HFFc6 (cell line): ENCODE measurements at places on chromosomes 1 and 21.
A peak's percentile ranks its signal among the peaks of the same experiment; 100 is the strongest.

- DNase-seq, result no peak
Observed at GRCh38 chr1:98404866-98405265, 256.7 kb upstream of the SNX7 start.

DNA sequence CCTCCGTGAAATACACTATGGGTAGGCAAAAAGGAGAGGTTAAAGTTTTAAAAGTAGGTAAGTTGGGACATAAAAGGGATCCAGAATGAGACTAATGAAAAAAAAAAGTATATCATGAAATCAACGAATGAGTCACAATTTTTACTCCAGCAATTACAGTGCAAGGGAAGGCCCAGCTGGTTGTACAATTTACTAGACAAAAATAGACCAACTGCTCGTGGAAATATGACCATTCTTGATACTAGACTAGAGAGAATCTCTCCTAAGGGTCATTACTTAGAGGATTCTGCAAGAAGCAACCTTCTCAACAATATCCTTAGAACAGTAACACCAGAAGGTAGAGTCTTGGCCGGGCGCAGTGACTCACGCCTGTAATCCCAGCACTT, 55.1 kb upstream of the EFHD2 start:
- DNase-seq, result peak; percentile 66

- DNase-seq, result peak; percentile 68
Observed at GRCh38 chr1:154405747-154406571, 816 bp downstream of the IL6R start.

- no peak for DNase-seq
Observed at GRCh38 chr21:36044056-36044455, 16.3 kb downstream of the SETD4 start.

GRCh38 chr1:34362949-34363348, 186.2 kb downstream of the C1orf94 start:
- DNase-seq, result no peak

GRCh38 chr1:164443166-164443565, 115.8 kb upstream of the PBX1 start:
- no peak for DNase-seq

DNA sequence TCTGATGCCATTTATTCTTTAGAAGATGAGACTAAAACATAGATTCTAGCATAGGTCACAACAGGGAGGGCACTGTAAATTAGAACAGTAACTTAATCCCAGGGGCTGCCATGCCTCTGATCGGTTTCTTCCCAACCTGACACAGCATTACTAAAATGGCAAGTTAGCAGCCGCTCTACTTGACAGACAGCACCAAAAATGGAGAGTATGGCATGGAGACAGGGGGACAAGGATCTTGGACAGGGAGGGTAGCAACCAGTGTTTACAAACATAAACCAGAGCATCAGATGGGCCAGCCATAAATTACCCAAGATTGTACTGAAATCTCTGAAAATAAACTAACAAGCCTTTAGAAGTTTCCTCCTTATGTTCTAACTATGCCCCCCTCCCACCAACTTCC, 5.9 kb downstream of the DUSP10 start:
- no peak for DNase-seq

GRCh38 chr1:112937070-112937469, 18.9 kb downstream of the SLC16A1 start:
- DNase-seq, result no peak

GRCh38 chr1:207463571-207463970, 9.4 kb downstream of the CR2 start:
- DNase-seq, result no peak

GRCh38 chr1:246482805-246483568, 24.1 kb downstream of the SMYD3 start:
- no peak for DNase-seq

DNA sequence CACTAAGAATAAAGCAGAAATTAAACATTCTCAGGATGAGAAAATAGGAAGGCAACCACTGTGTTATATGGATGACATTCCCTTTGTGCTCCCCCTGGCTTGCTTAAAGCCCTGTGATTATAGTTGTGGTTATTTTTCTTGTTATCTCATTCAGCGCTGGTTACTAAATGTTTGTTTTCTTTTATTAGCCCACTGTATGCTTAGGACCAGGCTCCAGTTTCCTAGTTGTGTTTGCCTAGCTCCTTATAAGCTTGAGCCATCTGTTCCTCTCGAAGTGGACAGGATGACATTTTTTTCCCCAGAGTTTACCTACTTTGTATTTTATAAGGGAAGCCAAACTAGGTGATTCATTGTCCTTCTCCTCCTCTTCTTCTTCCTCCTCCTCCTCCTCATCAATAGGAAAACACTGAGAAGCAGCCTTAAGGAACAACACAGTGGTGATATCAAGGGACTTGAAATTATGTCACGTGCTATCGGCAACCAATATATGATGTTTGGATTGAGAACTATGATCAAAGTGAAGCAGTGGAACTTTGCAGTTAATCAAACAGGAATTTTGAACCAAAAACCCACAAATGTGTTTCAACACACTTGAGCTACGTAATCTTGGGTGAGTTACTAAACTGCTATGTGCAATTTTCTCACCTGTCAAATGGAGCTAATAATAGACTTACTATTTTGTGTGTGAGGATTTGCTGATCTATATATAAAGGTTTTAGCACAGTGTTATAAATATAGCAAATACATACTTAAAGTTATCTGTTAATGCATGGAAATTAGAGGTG, 35.1 kb upstream of the RGS7 start:
- DNase-seq, result no peak

- DNase-seq, result no peak
Observed at GRCh38 chr21:14833666-14834351, 231.0 kb downstream of the NRIP1 start.

GRCh38 chr1:59146056-59146455, 150.8 kb upstream of the FGGY start:
- DNase-seq, result no peak

DNA sequence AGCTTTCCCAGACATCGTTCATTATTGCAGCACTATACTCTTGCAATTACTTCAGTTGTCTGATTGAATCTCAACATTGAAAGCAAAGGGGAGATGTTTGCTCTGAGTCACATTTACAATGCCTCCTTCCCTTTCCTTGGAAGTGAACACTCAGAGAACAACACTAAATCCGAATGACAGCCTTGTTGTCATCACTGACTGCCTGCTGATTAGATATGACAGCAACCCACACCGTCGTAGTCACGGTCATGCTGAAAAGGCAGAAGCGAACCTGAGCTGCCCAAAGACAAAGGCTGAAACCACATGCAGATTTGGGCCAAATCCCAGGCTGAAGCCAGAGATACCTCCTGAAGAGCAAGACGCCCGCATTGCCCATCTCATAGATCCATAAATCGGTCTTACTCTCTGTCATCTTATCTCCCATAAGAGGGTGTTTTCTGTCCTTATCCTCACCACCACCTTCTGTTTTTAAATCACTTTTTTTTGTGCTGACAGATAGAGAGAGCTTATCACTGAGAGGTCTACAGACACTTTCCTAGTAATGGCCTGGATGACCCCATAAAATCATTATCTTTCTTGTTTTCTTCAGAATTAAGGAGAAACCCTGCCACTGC, 47.5 kb downstream of the TMCO4 start:
- DNase-seq, result no peak

DNA sequence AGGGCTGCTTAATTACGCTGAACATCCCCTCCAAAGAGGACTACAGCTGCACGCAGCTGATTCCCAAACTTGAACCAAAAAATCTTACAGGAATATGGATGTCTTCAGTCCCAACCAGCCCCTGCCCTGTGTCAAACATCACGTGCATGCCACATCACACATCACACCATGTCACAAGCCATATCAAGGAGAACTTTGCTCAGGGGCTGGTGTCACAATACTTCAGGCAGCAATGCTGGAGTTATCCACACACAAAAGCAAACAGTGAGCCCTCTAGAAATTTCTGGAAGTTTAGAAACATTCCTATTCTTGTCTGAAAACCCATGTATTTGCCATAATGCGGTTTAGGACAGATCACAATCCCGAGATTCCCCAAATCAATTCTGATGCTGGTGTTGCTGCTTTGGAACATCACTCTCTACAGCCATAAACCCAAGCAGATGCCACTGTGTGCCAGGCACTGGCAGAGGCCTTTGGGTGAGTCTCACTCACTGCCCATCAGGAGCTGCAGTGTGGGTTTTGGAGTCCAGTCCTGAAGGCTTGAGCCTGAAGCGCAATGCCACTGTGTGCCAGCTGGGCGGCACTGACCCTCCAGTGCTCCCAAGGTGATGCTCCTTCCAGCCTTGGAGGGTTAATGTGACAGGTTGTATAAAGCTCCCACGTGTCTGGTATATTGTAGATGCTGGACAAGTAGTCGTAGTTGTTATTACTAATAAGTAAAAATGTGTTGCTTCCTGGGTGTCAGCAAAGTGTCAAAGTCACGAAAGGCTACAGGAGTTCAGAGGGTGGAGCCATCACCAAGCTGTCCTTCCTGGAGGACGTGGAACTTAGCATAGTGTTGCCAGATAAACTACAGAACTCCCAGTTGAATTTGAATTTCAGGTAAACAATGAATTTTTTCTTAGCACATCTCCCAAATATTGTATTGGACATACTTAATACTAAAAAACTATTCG, 20.1 kb upstream of the EFNA1 start:
- DNase-seq, result no peak

GRCh38 chr1:84569216-84569615, 5.0 kb downstream of the CTBS start:
- no peak for DNase-seq

GRCh38 chr1:206506405-206507283, 687 bp upstream of the RASSF5 start:
- DNase-seq, result no peak

DNA sequence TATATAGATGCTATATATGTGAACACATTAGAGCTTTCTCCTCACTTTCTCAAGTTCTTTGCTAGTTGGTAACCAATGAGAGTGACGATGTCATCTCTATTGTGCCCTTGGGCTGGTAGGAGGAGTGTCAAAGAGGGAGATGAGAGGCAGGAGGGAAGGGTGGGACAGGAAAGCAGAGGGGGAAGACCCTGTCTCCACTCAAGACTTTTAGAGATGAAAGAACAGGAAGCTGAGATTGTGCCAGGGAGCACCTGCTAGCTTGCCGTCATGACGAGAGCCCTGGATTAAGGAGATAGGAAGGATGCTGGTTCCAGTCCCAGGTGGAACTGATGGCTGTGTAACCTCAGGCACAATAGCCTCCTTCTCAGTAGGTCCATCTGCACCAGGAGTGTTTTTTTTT, 16.7 kb downstream of the CNR2 start:
- no peak for DNase-seq

DNA sequence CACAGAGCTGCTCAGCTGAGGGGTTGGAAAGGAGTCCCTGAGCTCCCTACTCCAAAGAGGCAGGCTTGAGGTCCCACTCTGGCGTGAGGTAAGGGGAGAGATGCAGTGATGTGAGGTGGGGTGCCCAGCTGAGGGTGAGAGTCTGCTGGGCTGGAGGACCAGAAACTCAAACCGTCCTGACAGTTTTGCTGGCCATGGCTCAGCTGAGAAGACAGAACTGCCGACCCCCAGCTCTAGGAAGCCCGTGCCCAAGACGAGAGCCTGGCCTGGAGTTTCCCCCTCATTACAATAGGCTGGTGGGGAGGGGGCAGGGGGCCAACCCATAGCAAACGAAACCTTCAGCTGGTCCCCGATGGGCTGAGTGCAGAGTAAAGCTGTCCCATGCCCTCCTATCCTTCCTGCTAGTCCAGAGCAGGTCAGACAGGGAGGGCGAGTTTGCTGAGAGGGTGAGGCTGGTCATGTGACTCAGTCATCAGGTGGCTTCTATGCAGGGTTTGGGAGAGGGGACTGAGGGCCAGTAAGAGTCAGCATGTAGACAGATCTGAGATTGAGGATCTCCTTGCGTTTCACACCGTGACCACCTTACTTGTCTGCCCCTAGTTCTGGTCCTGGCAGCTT, 129.3 kb downstream of the PRDM2 start:
- no peak for DNase-seq

GRCh38 chr1:116605315-116605714, 34.5 kb upstream of the CD58 start:
- no peak for DNase-seq

GRCh38 chr1:39733161-39733560, 5.5 kb upstream of the PPIE start:
- no peak for DNase-seq

GRCh38 chr1:23960291-23961020, 828 bp downstream of the PNRC2 start:
- peak; percentile 33 for DNase-seq

GRCh38 chr1:168636642-168637111, 60.3 kb downstream of the XCL1 start:
- peak; percentile 16 for DNase-seq

- peak; percentile 67 for DNase-seq
Observed at GRCh38 chr21:35086357-35086756, 37.3 kb upstream of the RUNX1 start.
